ENCODE measurements at places on chromosomes 7 and 10. TPM values are rescaled to one million over a fixed set of nuclear protein-coding genes. Genes with fewer than 3 reads are reported as not detected.

DNA sequence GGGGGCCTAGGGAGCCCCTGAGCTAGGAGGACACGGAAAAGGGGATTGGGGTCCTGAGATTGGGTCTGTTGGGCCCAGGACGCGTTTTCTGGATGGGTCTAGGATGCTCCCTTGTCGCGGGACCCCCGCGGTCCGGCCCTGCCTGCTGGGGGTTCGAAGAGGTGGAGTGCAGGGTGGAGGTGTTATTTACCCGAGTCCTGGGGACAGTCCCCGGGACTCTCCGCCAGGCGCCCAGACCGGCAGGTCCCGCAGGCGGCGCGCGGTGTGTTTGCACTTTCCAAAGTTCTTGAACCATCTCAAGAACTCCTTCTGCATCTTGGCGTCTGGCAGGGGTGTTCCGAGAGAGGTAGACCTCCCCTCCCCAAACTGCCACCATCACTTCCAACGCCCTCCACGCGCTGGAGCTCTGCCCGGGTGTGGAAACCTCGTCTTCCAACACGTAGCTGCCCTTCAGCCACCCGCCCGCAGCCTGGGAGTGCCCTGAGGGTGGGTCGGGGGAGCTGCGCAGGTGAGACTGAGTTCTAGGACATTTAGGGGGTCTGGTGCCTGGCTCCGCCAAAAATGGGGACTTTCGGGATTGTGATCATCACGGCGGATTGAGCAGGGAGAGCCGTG lies 569 bp downstream of the CAV1 start:
- ATAC-seq = no peak

DNA sequence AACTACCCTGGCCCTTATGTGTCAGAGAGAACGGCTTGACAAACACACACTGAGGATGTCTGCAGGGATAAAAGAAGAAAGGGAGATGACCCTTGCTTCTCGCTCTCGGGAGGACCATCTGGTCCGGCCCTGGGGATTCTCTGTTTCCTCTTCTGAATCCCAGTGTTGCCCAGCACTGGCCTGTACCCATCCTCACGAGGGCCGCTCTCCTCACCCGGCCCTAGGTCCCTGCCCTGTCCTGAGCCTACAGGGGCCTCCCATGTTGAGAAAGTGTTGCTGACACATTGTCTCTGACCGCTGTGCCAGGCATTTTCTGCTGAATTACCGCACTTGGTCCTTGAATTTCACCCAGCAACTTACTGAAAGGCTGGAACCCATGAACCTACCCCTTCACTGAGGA lies 171.9 kb upstream of the LANCL2 start:
- ATAC-seq = no peak

The GRID1 gene
- 1.8 TPM for total RNA-seq

GRCh38 chr7:157027568-157028198 lies 17.2 kb upstream of the MNX1 start:
- ATAC-seq = no peak

GRCh38 chr7:77199013-77199966 lies at the start of gene FGL2:
Gene FGL2, minus strand, starts transcription at chr7:77199819. Its CDS starts 26 bp downstream, at chr7:77199793.
- ATAC-seq = peak; percentile 91

GRCh38 chr10:47059606-47060311 lies 148.5 kb downstream of the PTPN20 start:
- ATAC-seq = no peak

The OR2A12 gene
- total RNA-seq = not detected

DNA sequence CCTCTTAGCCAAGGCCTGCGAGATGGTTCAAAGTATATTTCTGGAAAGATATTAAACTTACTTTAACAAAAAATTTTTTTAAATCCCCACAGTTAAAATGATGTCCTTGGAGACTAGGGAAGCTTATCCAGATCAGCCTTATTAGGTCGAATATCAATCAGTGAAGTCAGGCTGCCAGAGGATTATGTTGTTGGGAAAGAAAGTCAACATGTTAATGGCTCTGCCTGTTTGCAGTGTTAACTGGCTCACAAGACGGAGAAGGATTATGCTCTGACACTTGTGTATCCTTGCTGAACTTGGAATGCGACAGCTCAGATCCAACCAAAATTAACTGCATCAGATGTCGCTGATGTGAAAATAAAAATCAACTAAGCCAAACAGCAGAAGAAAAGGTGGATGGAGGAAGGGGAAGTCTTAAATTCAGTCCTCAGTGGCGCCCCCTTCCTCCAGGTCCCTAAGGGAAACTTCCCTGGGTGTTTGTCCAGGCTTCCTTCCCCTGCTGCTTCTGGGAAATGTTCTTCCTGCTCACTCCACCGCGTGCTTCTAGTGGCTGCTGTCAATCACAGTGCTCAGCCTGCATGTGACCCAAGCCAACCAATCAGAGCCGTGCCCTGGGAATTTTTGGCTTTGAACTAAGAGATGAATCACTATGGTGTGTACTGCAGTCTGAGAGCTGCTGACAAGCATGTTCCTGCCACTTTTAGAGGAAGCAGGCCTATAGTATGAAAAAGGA lies 690.4 kb upstream of the NRP1 start:
- ATAC-seq = peak; percentile 35

- ATAC-seq = no peak
These were observed 28.0 kb upstream of the KIAA1217 start for GRCh38 chr10:24180891-24181290.

Measured in gastroesophageal sphincter (tissue), 4 donors.